PC-3 (cell line): ENCODE measurements at places on chromosomes 1 and 21. TPM values are rescaled to one million over a fixed set of nuclear protein-coding genes. Genes with fewer than 3 reads are reported as not detected.

GRCh38 chr21:39568361-39568760 is 44.4 kb upstream of the B3GALT5 start:
- no peaks in the 10 kb centered on the region for H3K4me1 ChIP-seq
- H3K27ac ChIP-seq = no peak overlapping the region
- no peak for DNase-seq
- no peak overlapping the region for H3K4me3 ChIP-seq
- no peaks in the 10 kb centered on the region for H3K36me3 ChIP-seq

GRCh38 chr1:50930965-50931737 is 28.9 kb downstream of the FAF1 start:
- H3K27ac ChIP-seq = no peak overlapping the region
- H3K4me1 ChIP-seq = no peaks in the 10 kb centered on the region
- DNase-seq = no peak
- H3K36me3 ChIP-seq = peaks cover 8% of the 10 kb centered on the region
- H3K27me3 ChIP-seq = no peaks in the 10 kb centered on the region
- no peak overlapping the region for H3K4me3 ChIP-seq

- H3K27ac ChIP-seq = no peak overlapping the region
- no peak overlapping the region for H3K4me3 ChIP-seq
- no peak for DNase-seq
- H3K4me1 ChIP-seq = no peaks in the 10 kb centered on the region
- no peaks in the 10 kb centered on the region for H3K27me3 ChIP-seq
Observed at GRCh38 chr21:39006571-39007311, 176.5 kb downstream of the PSMG1 start.

CAPN8 gene
- 5.9 and 11.1 TPM in 2 replicates for total RNA-seq

- peaks cover 54% of the 10 kb centered on the region for H3K27me3 ChIP-seq
- H3K27ac ChIP-seq = no peak overlapping the region
- H3K36me3 ChIP-seq = no peaks in the 10 kb centered on the region
- no peak for DNase-seq
- no peaks in the 10 kb centered on the region for H3K4me1 ChIP-seq
Observed at GRCh38 chr21:38531039-38531541, 32.8 kb upstream of the ERG start.

DNA sequence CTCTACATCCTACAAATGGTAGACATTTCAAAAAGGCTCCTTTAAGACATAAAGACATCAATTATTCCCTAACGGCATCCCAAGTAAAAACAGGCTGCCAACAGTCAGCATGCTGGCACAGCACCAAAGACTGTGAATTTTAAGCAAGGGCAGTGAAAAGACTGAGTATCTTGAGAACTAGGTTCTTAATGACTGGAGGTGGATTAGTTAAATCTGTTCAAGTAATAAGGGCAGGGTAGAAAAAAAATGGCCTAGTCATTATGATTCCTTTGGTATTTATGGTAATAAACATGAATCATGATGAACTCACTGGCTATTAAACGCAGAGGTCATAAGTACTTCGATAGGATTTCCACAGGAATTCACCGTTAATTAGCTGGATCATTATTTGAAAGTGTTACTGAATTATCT is 75.2 kb downstream of the KIFAP3 start:
- H3K4me1 ChIP-seq = peaks cover 23% of the 10 kb centered on the region
- H3K4me3 ChIP-seq = no peak overlapping the region
- peak; percentile 84 for DNase-seq
- H3K27me3 ChIP-seq = no peaks in the 10 kb centered on the region
- peak overlapping the region; percentile 53 for H3K27ac ChIP-seq

DNA sequence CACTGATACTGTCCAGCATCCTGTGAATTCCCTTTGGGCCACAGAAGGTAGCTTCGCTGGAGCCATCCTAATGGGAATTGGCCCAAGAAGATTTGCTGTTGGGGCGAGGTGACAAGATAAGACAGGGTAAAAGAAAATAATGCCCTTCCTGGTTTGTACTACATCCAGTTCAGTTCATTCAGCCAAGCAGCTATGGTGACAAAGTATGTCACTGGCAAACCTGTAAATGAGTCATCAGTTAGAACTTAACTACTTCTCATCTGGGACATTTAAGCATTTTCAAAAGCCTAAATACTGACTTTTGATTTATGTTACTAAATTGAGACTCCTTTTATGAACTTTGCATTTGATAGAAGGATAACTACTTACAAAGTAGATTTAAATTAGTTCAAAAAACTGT is 54.2 kb downstream of the WDR64 start:
- peak overlapping the region; percentile 16 for H3K4me3 ChIP-seq
- H3K4me1 ChIP-seq = peaks cover 58% of the 10 kb centered on the region
- H3K27ac ChIP-seq = peak overlapping the region; percentile 82
- H3K27me3 ChIP-seq = no peaks in the 10 kb centered on the region

- peak; percentile 53 for DNase-seq
- peaks cover 24% of the 10 kb centered on the region for H3K4me1 ChIP-seq
- H3K27ac ChIP-seq = no peak overlapping the region
- H3K4me3 ChIP-seq = peak overlapping the region; percentile 84
Observed at GRCh38 chr1:97919585-97920261, 1.1 kb downstream of the DPYD start.

GRCh38 chr1:59671066-59671952 is 143.4 kb upstream of the HOOK1 start:
- no peaks in the 10 kb centered on the region for H3K27me3 ChIP-seq
- no peak overlapping the region for H3K27ac ChIP-seq
- DNase-seq = no peak
- no peaks in the 10 kb centered on the region; the same call in 1 of the 2 replicates for H3K4me1 ChIP-seq

DNA sequence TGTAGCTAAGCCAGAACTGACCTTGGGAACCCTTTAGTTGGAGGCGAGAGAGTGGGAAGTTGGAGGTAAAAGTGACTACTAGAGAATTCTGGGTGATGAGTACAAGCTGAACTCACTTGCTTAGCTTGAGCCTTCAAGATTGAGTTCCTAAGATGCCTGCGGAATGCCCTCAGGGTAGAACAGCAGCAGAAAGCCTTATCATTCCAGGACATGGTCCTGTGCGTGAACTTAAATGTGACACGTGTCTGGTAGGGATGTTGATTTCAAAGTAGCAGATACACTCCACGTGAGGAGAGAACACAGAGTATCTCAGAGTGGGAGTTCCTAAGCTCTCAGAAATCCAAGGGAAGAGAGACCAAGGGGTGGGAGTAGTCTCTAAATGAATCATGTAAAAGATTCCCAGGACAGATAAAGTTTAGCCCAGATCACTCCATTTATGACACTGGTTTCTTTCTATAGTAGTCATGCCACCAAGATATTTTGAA is 60.1 kb downstream of the KCNK1 start:
- H3K4me3 ChIP-seq = no peak overlapping the region
- peaks cover 20% of the 10 kb centered on the region for H3K36me3 ChIP-seq
- DNase-seq = no peak
- peaks cover 14% of the 10 kb centered on the region for H3K4me1 ChIP-seq
- H3K27me3 ChIP-seq = no peaks in the 10 kb centered on the region
- H3K27ac ChIP-seq = no peak overlapping the region

- peak overlapping the region; percentile 7; the same call in 1 of the 2 replicates for H3K4me3 ChIP-seq
- H3K27me3 ChIP-seq = no peaks in the 10 kb centered on the region
- peaks cover 66% of the 10 kb centered on the region for H3K4me1 ChIP-seq
- H3K36me3 ChIP-seq = no peaks in the 10 kb centered on the region
Observed at GRCh38 chr1:224637515-224637914, 21.4 kb downstream of the CNIH3 start.

GRCh38 chr1:233844692-233845091 is 59.8 kb upstream of the SLC35F3 start:
- H3K27me3 ChIP-seq = no peaks in the 10 kb centered on the region
- no peak overlapping the region for H3K27ac ChIP-seq
- H3K4me1 ChIP-seq = peaks cover 8% of the 10 kb centered on the region; the same call in 1 of the 2 replicates
- H3K36me3 ChIP-seq = no peaks in the 10 kb centered on the region
- H3K4me3 ChIP-seq = no peak overlapping the region

ETV3L gene
- total RNA-seq = not detected in 2 replicates

DNA sequence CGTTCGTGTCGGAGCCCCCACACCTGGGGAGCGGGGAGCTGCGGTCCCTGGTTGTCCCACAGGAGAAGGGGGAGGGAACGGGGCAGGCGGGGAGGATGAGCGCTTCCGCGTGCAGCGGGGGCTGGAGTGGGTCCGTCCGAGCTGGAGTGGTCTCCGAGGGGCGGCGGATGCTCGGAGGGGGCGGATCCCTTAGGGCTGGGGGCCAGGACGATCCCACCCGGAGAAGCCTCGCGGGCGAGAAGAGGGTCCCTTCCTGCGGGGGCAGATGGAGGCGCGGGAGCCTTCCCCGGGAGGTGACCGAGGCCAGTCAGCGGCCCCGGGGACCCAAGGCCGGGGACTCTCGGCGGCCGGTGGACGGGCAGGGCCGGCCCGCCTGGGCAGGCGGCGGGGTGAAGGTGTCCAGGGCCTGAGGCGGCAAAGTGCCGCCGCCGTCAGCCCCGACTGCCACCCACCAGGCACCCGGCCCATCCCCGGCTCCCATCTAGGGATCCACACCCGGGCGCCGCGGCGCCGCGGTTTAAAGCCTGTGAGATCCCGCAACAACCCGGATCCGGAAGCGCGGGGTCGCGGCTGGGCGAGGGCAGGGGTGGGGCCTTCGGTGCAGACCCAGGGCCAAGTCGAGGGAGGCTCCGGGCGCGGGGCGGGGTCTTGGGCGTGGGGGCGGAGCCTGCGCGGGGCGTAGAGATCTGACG is 5.3 kb upstream of the CCDC27 start:
- H3K27me3 ChIP-seq = peaks cover 20% of the 10 kb centered on the region
- peak; percentile 92 for DNase-seq
- peaks cover 10% of the 10 kb centered on the region; the same call in 1 of the 2 replicates for H3K36me3 ChIP-seq
- H3K4me3 ChIP-seq = peak overlapping the region; percentile 87
- H3K27ac ChIP-seq = no peak overlapping the region
- H3K4me1 ChIP-seq = peaks cover 31% of the 10 kb centered on the region

- no peak overlapping the region for H3K27ac ChIP-seq
- no peaks in the 10 kb centered on the region for H3K4me1 ChIP-seq
- H3K27me3 ChIP-seq = peaks cover 12% of the 10 kb centered on the region; the same call in 1 of the 2 replicates
- no peak overlapping the region for H3K4me3 ChIP-seq
Observed at GRCh38 chr1:168529518-168529917, 14.3 kb downstream of the XCL2 start.

HMGCS2 gene
- not detected in 2 replicates for total RNA-seq

CD1E gene
- not detected in 2 replicates for total RNA-seq

DNA sequence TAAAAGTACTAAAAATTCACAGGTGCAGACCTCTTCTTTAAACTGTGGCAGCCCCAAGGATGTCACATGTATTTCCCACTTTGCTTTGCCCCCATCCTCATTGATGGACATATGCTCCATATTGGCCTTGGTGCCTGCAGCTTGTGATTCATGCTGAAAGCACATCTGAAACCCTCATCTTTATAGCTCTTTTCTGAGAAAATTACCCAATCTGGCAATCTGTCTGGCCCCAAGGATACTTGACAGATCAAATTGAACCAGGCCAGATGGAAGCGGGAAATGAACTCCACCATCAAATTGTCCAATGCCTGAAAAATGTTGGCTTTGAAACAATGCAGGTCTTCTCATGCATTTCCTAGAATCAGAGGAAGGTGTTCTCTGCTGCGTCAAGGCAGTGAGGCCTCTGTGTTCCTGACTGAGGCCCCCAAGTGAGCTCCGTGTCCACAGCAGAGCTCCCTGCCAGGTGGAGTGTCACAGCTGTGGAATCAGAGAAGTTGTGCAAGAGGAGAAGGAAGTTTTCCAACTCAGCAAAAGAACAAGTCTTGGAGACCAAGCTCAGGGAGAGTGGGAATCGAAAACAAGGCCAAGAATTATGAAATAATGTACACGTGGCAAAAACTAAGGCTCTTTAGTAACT is 323.7 kb downstream of the PLPP3 start:
- H3K27ac ChIP-seq = no peak overlapping the region
- H3K4me3 ChIP-seq = no peak overlapping the region
- H3K4me1 ChIP-seq = no peaks in the 10 kb centered on the region
- no peak for DNase-seq

GRCh38 chr1:201317551-201317950 is 34.2 kb downstream of the PKP1 start:
- no peaks in the 10 kb centered on the region for H3K4me1 ChIP-seq
- H3K27me3 ChIP-seq = no peaks in the 10 kb centered on the region
- no peak for DNase-seq
- no peak overlapping the region for H3K27ac ChIP-seq

ZMPSTE24 gene
- total RNA-seq = 68.7 and 76.1 TPM in 2 replicates
